ENCODE measurements at places on chromosomes 16 and 17.

DNA sequence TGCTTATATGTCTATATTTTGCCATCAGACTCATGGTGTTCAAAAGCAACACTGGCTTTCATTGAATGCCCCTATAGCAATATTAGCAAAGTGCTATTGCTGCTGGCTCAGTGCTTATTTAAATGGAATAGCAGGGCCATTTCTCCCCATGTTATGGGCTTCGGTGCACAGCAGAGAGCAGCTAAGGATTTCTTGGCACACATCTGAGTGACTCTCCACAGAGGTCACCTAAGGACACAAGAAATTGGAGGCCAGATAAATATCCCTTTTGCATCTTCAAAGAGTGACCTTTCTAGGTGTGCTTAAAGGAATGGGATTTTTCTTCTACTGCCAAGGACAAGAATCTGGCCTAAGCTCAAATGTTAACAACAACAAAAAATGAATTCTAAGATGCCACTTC is 751.8 kb downstream of the CDH11 start:
- no peak for DNase-seq

DNA sequence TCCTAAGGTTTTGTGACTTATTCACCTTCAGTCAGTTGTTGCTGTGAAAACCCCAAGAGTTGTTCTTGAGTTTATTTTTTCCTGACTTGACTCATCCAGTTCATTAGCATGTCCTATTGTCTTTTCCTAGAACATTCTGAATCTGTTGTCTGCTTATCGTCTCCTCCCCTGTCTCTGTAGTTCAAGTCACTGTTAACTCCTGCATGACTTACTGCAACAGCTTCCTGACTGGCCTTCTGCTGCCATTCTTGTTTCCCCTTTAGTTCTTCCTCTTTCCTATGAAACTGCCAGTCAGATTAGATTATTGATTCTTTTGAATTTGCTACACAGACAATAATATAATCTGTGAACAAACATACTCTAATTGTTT is 161.5 kb downstream of the FTO start:
- DNase-seq = no peak

DNA sequence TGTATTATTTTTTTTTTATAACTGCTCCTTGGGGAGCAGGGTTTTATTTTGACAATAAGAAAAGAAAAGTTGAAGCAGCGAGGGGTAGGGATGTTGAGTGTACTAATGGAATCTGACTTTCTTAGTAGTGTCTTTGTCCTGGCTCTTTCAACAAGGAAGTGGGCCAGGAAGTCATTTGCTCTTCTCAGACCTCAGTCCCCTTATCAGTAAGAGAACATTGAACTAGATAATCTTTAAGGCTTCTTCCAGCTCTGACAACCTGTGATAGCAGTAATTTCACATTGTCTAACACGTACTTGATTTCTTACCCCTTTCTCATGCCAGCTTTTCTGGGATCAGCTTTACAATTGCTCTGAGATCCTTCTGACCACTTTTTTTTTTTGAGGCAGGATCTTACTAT is 8.3 kb downstream of the LIG3 start:
- DNase-seq = no peak

- DNase-seq = no peak
These were observed 152.3 kb downstream of the ITFG1 start for GRCh38 chr16:47308601-47309000.

DNA sequence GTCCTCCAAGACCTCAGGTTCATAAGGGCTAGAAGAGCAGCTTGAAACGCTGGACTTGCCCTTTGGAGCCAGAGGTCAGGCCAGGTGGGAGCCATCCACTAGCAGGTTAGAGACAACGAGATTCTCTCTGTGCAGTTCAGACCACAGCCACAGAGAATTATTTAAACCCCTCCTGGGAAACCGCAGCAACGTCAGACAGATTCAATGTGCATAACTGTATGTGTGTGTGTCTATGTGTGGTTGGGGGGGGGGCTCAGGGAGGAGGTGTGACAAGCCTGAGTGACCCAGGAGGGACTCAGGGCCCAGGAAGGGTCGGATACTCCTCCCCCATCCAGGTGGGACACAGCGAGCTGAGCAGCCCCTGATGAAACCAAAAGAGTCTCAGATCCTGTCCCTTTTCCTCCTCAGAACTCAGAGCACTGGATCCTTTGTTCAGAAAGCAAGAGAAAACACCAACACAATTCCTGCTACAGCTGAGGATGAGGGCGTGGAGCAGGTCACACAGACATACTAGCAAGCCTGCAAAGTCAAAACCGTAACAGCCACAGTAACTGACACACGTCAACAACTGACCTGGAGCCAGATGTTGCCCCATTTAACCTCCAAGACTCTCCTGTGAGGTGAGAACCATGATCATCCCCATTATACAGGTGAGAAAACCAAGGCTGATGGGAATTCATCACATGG is 66.8 kb downstream of the XYLT1 start:
- DNase-seq = no peak

Measured in left forelimb (tissue), 1 donor.